ENCODE measurements at places on chromosomes 13 and 19.
A peak's percentile ranks its signal among the peaks of the same experiment; 100 is the strongest.

DNA sequence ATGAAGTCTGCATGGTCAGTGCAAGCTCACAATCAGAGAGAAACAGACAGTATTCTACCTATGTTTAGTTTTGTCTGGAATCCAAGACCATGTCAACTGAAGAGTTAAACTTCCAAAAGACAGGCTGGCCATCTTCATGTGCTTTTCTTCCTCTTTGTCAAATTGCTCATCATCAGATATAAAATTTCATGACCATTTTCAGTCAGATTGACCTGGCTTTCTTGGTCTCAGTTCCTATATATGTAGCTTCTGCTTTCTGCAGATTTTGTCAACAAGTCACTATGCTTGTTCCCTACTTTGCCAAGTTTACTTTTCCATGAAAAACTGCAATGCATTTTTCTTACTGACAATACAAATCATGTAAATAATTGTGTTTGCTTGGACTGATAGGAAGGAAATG is 13.9 kb downstream of the SLC46A3 start:
- no peak for DNase-seq

DNA sequence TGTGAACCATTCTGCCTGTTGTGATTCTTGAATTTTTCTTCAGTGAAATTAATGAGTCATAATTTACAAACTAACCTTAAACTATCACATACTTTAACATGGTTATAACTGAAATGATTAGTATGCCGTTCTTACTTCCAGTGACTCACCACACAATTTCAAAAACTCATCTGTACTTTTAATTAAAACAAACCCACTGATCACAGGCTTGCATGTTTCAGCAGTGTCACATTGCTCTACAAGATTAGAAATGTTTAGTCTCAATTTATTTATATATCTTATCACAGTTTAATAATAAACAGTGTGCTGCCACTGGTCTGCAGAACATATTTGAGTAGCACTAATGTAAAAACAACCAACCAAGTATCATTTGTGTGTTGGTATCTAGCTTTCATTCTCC is 2227.9 kb upstream of the PCDH20 start:
- no peak for DNase-seq

GRCh38 chr19:10667867-10668266 is 13.7 kb downstream of the ILF3 start:
- DNase-seq: no peak

DNA sequence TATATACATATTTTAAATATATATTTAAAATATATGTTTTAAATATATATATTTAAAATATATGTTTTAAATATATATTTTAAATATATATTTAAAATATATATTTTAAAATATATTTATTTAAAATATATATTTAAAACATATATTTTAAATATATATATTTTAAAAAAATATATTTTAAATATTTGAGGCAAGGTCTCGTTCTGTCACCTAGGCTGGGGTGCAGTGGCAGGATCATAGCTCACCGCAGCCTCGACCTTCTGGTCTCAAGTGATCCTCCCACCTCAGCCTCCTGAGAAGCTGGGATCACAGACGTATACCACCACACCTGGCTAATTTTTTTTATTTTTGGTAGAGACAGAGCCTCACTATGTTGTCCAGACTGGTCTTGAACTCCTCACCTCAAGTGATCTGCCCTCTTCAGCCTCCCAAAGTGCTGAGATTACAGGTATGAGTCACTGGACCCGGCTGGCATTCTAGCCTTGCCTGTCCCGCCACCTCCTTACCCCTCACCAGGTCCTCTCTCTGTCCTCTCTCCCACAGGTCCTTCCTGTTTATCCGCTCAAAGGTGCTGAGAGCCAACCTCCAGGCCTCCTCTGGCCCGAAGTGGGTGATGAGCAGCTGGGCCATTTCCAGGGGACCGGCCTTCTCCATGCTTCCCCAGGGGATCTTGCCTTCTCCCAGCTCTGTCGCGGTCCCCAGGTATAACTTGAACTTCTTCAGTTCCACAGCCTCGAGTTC is 564 bp downstream of the NLRP12 start:
- DNase-seq: no peak

DNA sequence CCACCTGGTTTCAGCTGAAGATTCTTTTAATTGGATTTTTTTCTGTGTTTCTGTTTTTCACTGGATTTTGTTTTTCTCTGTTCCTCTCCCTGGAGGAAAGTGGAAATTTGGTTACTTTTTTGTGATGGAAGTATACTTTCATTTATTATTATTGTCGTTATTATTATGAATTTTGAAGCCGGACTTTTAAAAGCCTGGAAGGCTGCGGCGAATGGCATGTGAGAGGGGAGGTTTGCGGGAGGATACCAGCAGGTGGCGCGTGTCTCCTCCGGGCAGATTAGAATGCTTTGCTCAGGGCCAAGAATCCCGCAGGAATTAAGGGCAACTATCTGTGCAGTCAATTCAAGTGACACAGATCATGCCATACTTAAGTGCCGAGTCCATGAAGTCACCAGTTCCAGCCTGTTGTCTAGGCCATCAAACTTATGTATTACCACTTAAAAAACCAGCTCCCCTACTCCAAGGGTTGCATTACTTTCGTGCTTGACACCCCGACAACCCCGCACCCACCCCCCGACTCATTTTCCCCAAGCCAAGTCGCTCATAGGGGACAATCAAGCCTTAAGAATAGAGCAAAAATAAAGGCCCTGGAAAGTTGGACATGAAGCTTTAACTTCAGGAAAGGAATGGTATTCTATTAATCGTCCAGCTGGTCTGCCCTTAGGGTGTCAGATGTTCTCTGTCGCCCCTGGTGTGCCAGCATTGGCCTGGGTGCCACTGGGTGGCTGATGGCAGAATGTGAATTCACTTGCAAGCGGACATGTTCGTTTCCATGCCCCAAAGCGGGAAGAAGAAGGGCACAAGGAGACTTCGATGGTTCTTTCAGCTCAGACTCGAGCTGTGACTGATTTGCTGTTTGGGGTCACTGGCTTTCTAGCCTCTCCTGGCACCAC is 1.3 kb upstream of the LRCH1 start:
- DNase-seq: peak; percentile 28
